Osteoblast (primary cell): ENCODE measurements at places on chromosomes 4 and X. TPM values are rescaled to one million over a fixed set of nuclear protein-coding genes. Genes with fewer than 3 reads are reported as not detected.

DNA sequence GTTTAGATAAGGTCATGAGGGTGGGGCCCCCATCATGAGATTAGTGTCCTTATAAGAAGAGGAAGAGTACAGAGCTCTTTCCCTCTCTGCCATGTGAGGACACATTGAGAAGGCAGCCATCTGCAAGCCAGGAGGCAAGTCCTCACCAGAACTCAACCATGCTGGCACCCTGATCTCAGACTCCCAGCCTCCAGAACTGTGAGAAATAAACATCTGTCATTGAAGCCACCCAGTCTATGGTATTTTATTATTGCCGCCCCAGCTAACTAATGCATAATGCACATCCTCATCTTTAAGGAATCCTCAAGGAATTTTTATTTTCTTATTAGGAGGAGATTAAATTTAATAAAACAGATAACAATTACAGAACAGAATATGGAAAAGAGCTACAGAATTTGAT lies 16.7 kb upstream of the EXOSC9 start:
- DNase-seq, result no peak

GRCh38 chr4:184099535-184099966 lies 118.1 kb downstream of the ENPP6 start:
- no peak for DNase-seq

CT45A3 gene
- total RNA-seq, result not detected in 2 replicates

DNA sequence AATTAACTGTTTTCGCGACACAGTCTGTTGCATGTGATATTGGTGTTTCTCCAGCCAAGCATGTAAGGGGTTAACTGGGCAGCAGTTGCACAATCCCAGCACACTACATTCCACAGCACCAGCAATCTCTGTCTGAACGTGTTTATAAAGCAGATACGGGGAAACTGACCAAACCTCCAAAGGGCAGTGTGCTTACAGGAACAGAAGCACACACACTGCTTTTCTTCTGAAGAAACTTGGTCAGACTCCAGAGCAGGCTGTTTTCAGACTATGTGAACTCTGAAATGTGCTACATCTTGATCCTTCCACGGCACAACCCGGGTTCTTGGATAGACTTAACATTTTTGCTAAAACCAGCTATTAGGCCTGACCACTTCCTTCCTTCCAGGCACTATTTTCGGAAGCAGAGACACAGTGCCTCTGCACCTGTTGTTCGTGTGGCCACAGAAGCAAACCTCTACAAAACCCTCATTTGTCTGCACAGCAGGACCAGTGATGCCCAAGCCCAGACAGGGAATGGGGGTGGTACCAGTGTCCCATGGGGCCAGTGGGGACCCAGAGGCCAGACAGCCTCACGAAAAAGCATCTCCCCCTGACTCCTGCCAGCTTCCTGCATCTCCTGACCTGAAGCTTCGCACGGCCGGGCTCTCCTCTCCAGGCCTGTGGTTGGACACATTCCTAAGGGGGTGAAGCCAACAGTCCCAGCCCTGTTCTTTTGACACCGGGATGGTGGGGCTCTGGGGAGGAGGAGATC lies 90.1 kb downstream of the IRF2 start:
- DNase-seq, result no peak

RTL9 gene
- total RNA-seq, result 0.59 and 0.72 TPM in 2 replicates

- DNase-seq, result no peak
Measured at GRCh38 chr4:140061194-140061593, 92.8 kb downstream of the MAML3 start.

- no peak for DNase-seq
Measured at GRCh38 chr4:151700566-151701316, 60.1 kb downstream of the GATB start.

- DNase-seq, result no peak
Measured at GRCh38 chr4:183906489-183906738, 1.3 kb downstream of the STOX2 start.
